ENCODE measurements at places on chromosomes 5 and 9. TPM values are rescaled to one million over a fixed set of nuclear protein-coding genes. Genes with fewer than 3 reads are reported as not detected.

LHX2 gene
- not detected for total RNA-seq

BAAT gene
- 0.32 TPM for total RNA-seq

DNAI1 gene
- 0.86 TPM for total RNA-seq

HK3 gene
- total RNA-seq = 2.4 TPM

CTNND2 gene
- 22.5 TPM for total RNA-seq

SMIM27 gene
- total RNA-seq = 26.5 TPM

ANKRD18A gene
- 6.8 TPM for total RNA-seq

PCDHB13 gene
- total RNA-seq = 4.5 TPM

- DNase-seq = no peak
These were observed 5.3 kb upstream of the TXN start for GRCh38 chr9:110261632-110262031.

GRCh38 chr5:57818397-57818796 is 335.8 kb upstream of the ACTBL2 start:
- no peak for DNase-seq

GRCh38 chr5:113230711-113231652 is 203.8 kb downstream of the TSSK1B start:
- no peak for DNase-seq

DNA sequence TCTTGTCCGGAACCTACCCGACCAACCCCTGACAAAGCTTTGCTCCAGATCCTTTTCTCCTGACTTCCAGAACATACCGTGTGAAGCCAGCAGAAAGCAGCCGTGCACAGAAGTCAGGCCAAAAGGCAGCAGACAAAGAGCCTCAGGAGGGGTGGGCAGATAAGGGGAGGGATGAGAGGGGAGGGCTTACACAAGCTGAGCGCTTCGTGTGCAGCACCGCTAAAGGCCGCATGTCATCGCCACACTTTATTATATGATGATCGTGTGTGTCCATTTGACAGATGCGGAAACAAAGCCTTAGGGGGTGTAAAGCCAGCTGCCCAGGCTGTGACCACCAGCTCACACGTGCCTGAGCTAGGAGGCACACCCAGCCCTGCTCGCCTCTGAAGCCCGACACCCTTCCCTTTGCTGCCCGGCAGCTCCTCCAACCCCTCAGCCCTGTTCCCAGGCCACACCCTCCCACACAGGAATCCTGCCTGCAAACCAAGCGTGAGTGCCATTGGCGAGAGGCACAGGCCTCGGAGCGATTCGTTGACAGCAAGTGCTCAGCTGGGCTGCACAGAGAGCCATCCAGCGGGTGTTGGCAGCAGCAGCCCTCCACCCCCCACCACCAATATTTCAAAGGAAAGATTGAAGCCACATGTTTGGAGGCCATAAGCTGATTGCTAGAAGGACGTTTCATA is 170.5 kb upstream of the SMIM23 start:
- DNase-seq = peak; percentile 39

GRCh38 chr5:174503461-174504265 is 220.7 kb upstream of the MSX2 start:
- DNase-seq = no peak

GRCh38 chr5:93078082-93079038 is 502.7 kb downstream of the NR2F1-AS1 start:
- peak; percentile 63 for DNase-seq

DNA sequence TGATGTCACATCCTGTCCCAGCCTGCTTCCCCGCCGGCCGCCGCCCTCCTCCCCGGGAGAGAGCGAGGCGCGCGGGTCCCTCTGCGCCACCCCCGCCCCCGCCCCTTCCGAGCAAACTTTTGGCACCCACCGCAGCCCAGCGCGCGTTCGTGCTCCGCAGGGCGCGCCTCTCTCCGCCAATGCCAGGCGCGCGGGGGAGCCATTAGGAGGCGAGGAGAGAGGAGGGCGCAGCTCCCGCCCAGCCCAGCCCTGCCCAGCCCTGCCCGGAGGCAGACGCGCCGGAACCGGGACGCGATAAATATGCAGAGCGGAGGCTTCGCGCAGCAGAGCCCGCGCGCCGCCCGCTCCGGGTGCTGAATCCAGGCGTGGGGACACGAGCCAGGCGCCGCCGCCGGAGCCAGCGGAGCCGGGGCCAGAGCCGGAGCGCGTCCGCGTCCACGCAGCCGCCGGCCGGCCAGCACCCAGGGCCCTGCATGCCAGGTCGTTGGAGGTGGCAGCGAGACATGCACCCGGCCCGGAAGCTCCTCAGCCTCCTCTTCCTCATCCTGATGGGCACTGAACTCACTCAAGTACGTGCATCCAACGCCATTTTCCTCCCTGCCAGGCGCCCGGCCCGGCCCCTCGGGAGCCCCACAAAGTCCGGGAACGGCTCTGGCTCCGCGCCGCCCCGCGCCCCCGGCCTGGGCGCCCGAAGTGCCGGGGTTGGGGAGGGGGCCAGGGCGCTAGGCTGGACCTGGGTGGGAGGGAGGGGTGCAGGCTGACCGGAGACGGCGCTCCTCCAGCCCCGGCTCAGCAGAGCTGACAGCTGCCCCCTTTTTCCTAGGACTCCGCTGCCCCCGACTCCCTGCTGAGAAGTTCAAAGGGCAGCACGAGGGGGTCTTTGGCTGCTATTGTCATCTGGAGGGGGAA is 12.0 kb upstream of the OLFM1 start:
- DNase-seq = peak; percentile 60

GRCh38 chr5:172185096-172185461 is 2.9 kb downstream of the STK10 start:
- no peak for DNase-seq

- no peak for DNase-seq
These were observed 14.1 kb downstream of the PDLIM4 start for GRCh38 chr5:132271251-132272246.

DNA sequence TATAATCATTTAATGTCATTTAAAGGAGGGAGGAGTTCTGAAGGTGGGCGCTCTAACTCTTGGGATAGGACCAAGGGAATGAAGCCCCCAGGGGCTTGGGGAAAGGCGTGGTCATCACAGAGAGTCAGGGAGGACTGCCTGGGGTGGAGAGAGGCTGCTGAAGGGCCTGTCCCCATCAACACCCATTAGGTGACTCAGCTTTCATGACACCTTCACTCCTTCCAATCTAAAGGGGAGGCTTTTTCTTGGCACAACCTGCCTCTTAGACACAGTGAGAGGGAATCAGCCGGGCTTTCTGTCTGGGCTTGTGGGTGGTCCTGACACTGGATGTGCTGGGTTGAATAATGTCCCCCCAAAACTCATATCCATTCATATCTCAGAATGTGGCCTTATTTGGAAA is 31.4 kb upstream of the ANKRD33B start:
- DNase-seq = no peak

GRCh38 chr5:139271201-139272027 is 22.1 kb upstream of the MATR3 start:
- no peak for DNase-seq

GRCh38 chr5:25020454-25020853 is 375.7 kb upstream of the CDH10 start:
- DNase-seq = no peak

GRCh38 chr5:156556666-156557406 is 229.9 kb downstream of the SGCD start:
- no peak for DNase-seq

DNA sequence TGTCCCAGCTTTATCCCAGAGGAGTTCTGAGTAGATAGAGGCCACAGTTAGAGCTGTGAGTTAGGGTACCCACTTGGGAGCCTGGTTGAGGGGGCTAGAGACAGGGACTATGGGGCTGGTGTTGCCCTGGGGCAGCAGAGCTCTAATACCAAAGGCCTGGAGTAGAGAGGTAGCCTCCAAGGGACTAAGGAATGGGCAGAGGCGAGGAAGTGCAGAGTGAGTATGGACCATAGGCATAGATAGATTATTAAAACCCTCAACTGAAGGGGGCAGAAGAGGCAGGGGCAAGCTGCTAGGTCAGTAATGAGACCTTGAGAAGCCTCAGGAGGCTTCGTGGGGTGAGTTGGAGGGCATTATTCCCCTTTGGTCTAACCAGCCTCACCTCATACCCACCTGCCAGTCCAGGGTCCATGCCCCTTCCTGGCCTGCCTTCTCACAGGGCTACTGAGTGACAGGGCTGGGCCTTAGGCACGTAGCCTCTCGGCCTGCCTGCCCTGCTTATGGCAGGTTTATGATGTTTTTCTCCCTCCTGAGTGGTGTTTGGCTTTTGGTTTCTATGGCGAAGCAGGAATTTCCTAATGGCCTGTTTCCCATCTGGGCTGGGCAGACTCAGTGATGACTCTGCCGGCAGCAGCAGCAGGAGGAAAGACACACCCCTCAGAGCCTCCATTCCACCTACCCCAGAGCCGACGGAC is 8.0 kb downstream of the PDLIM4 start:
- DNase-seq = peak; percentile 67

DNA sequence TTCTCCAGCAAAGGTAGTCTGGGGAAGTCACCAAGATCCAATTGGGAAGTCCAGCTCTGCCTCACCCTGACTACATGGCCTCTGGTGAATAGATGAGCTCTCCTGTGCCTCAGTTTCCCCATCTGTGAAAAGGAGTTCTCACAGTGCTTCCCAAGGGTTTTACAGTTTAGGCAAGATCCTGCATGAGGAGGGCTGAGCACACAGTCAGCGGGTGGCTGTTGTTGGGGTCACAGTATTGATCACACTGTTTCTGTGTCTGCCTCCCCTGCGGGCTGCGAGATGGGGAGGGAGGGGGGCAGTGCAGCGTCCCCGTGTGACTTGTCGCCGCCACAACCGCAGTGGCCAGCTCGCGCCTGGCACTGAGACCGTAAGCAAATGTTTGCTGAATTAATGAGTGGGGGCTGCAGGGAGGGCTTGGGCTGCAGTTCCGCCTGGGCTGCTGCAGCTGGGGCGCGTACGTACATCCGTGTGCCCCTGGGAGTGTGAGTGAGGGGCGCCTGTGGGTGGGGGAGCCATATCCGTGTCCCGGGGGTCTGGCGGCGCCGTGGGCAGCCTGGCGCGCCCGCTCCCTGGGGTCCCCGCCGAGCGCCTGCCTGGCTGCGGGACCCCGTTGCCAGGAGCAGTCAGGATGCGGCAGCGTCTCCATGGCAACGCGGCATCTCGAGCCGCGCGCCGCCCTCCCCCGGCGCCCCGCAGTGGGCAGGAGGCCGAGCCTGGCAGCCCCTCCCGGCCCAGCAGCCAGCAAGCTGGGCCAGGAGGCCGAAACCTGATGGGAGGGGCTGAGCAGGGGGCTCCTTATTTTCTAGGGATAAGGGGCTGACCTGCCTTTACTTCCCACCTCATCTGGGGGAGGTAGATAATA is 31.4 kb upstream of the PSD2 start:
- DNase-seq = no peak

DNA sequence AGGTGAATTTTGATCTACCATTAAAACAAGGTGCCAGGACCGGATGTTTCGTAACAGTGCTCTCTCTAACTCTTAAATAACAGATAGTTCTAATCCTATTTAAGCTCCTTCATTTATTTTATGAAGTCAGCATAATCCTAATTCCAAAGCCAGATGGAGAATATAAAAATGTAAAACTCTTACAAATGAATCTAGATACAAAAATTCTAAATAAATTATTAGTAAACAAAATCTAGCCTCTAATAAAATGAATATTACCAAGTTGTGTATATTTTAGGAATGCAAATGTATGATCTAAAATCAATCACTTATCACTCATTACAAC is 32.4 kb upstream of the IL33 start:
- DNase-seq = no peak

DNA sequence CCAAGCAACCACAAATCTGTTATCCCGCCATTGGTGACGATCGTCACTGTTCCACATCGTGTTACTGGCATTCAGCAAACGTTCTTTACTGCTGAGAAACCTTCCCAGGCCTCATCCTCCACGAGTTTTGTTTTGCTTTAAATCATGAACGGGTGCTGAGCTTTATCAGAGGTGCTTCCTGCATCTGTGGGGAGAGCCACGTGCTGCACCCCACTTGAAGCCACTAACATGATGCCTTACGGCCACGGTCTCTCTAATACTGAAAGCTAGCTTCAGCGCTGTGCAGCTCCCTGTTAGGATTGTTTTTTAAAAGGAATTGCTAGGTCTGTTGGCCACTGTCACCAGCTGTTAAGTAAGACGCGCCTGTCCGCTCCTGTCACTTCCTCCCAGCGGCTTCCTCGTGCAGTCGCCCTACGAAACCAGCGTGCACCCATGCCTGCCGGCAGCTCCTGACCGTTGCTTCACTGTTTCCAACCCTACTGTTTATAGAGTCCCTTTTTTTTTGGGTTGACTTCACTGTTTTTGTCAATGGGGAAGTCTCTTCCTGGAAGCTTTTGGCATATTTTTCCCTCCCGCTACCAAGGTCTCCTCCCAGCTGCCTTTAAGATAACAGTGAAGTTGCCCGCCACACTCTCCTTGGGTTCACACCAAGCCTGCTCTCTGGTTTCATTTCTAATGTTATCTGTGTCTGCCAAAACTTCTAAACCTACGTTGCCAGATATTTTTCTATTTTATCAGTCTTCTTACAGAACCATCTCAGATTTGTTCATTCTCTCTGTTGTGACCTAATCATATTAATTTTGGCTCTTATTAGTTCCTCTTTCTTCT is 20.3 kb downstream of the LPCAT1 start:
- peak; percentile 65 for DNase-seq

DNA sequence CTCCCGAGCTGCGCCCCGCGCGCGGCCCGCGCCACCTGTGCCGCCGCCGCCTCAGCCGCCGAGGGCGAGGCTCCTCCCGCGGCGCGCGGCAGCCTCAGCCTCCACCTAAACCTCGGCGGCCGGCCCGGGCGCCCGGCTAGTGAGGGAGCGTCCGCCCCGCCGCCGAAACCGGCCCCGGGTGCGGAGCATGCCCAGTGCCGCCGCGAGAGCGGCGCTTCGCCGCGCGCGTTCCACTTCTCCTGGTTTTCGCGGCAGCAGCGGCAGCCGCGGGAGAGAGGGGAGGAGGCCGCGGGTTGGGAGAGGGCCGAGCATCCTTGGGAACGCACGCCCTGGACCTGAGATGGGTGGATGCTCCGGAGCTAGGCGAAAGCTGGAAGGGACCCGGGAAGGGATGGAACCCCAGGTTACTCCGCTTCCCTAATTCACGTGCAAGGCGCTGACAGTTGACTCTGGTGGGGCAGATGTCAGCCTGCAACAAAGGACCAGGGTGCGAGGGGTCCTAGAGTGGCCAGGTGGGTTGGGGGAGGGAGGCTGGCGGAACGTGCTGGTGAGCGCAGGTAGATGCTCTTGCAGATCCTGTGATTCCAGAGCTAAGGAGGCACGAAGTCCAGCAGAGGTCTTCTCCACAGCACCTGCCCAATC is at the start of gene CTNND2:
CTNND2 (minus strand) TSS at position 182 of the 642 bp plus-strand sequence. CDS start 593 bp downstream, outside the sequence.
- peak; percentile 36 for DNase-seq

DNA sequence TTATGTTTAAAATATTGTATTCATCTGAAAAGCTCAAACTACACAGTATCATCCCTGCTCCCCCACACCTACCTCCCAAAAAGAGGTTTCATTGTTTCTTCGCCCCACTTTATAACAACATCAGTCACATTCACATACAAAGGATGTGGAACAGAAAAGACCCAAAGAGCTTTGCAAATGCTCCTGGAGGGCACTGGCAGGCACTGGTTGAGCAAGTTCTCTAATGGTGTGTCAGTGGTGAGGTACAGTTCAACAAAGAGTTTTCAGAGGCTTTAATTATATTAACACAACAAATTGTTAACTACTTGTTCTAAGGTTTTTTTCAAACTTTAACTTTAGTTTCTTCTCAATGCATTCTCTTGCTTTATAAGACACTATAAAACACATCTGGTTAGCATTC is 54.1 kb upstream of the ECM2 start:
- no peak for DNase-seq

All from heart left ventricle (tissue), 16 donors.